Anterior cingulate cortex (tissue), 58 donors: ENCODE measurements at places on chromosomes 7 and 10.

DNA sequence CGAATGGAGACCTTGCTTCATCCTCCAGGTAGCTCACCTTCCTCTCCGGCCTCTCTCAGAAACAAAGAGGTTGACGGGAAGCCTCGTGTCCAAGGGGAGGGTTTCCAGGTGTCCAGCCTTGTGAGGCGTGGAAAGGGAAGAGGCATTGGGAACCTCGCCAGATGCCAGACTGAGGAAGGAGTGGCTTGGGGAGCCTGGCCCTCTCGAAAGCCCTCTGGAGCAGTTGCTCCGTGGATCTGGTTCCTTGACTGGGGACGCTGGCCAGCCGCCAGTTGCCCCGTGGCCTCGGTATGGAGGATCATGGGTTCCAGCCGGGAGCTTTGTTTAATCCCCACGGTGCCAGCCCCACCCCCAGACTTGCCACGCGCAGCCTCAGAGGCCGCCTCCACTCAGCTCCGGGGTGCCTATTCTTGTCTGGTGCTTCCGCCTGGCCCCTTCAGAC is 30.3 kb upstream of the SUN1 start:
- DNase-seq = no peak

GRCh38 chr10:80454513-80455460 is 677 bp downstream of the TSPAN14 start:
- DNase-seq = no peak

DNA sequence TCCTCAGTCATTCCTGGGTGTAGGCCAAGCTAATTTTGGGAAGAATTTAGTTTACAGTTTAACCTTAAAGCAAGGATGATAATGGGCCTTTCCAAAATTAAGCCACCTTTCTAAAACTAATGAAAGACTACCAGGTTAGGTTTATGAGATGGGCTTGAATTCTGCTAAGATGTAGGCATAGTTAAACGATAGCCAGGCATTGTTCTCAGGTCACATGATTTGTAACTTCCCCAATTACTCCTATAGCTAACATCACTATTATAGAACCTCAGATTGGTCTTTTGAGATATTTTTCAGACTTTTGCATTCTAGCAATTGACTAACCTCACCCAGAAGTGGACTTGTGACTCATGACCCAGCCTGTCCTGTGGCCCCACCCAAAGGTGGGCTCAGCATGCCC is 7.0 kb upstream of the NUB1 start:
- no peak for DNase-seq

GRCh38 chr7:35513828-35514227 is 181.1 kb downstream of the HERPUD2 start:
- DNase-seq = no peak

- no peak for DNase-seq
These were observed 34.1 kb upstream of the SFRP5 start for GRCh38 chr10:97805949-97806348.

DNA sequence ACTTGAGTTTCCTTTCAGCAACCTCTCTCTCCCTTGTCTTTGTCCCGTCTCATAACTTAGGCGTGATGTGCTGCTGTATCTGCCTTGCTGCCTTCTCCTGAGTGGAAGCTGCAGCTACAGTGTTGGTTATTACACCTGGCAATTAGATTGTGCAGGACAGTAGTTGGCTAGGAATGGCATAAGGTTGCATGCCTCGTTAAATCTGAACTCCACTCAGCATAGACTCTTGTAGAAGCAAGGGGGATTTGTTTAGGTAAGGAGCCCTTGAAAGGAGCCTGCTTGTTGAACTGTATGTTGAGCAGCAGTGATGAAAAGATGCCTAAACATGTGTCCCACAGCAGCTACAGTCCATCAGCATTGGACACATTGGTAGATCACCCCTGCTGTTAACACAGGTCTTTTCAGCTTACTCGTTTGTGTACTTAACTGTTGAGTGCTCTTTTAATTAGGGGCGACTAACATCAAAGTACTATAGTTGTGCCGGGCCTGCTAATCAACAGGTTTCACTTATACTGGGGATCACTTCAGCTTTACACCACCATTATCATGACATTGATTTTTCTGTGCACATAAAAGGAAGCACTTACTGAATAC is 225.0 kb downstream of the AUTS2 start:
- no peak for DNase-seq
